Muscle of arm (tissue), 14 donors: ENCODE measurements at places on chromosomes 1 and 21.

GRCh38 chr1:212458817-212459216, 26.1 kb downstream of the NENF start:
- DNase-seq = no peak

DNA sequence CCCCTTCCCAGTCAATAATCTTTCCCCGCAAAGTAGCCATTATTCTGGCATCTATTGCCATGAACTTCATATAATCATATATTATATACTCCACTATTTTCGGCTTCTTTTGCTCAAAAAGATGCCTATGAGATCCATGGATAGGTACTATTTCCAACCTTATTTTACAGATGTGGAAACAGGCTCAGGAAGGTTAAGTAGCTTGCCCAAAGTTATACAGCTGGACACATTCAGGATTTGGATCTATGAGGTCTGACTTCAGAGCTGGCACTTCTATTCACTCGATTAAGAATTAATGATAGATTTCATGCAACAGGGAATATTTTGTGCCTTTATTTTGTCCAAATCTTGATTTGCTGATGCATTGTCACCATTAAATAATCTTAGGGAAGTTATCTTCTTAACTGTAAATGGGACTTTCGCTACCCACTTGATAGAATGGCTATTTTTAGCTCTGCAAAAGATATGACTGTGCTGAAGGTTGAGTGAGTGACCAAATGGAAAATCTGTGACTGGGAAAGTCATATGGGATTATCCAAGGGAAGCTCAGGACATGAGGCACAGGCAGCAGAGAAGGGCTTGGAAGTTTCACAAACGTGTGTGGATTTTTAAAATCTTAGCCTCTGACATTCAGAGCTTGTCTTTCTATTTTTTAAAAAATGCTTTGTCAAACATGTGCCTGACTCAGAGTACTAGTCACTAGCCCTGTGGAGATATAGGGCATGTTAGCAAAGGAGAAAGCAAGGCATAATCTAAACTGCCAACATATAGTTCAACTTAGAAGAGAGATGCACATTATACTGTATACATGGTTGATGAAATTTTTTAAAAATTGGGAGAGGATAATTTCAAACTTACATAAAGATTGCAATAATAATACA, 36.5 kb downstream of the GIPC2 start:
- no peak for DNase-seq

GRCh38 chr1:208499601-208500000, 255.4 kb upstream of the PLXNA2 start:
- no peak for DNase-seq

DNA sequence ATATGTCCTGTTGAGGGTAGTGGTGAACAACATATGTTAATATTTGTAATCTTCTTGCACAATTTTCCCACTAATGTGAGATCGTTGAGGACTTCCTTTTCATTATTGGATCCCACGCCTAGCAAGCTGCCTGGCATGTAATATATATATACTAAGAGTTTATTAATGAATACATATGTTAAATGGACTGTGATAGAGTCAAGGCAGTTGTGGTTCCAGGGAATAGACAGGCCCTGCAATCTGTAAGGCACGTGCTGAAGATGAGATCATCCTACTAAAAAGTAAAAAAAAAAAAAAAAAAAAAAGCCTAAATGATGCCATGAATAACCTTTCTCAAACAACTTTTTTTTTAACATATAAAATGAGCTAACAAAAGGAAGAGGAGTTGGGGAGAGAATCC, 28.9 kb downstream of the PLPPR5 start:
- DNase-seq = no peak
